Fibroblast of skin of right quadriceps (primary cell): ENCODE measurements at places on chromosomes 2 and 18.

GRCh38 chr2:126586317-126586716, 69.6 kb upstream of the GYPC start:
- DNase-seq: no peak

GRCh38 chr2:176525086-176525485, 255.8 kb downstream of the MTX2 start:
- no peak for DNase-seq

DNA sequence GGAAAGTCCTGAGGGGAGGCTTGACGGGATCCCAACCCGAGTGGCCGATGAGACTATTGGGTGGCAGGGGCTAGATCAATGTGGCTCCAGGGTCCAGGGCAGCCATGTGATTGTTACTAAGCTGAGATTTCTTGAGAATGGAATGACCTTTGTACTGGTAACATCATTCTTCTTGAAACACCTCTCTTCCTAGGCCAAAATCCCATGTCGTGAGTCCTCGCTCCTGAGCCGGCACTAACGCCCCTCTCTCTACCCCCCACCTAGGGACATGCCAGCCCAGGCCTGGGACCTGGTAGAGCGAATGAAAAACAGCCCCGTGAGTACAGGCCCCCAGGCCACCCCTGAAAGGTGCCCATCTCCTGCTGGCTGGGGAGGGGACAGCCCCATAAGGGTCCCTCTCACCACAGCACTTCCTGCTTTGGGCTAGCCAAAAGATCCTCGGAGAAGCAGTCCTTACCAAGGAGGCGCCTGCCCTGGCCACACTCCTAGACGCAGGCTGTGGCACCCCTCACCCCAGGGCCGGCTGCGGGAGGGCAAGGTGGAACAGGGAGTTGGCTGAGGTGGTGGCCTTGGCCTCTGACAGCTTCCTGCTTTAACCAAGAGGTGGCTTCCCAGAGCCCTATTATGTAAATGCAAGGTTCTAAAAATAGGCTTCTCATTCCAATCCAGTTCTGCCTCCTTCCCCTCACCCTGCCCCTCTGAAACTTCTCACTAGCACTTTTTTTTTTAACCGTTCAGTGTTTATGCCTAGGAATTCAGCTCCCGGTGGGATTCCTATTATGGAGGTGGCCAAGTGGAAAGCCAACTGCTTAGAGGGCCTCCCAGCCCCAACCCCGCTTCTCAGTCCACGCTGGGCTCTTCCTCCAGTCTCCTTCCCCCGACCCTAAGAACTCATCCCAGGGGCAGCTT, 126.6 kb upstream of the PPP1CB start:
- DNase-seq: peak; percentile 78

- DNase-seq: no peak
Measured at GRCh38 chr2:222319586-222320435, 21.0 kb upstream of the PAX3 start.

DNA sequence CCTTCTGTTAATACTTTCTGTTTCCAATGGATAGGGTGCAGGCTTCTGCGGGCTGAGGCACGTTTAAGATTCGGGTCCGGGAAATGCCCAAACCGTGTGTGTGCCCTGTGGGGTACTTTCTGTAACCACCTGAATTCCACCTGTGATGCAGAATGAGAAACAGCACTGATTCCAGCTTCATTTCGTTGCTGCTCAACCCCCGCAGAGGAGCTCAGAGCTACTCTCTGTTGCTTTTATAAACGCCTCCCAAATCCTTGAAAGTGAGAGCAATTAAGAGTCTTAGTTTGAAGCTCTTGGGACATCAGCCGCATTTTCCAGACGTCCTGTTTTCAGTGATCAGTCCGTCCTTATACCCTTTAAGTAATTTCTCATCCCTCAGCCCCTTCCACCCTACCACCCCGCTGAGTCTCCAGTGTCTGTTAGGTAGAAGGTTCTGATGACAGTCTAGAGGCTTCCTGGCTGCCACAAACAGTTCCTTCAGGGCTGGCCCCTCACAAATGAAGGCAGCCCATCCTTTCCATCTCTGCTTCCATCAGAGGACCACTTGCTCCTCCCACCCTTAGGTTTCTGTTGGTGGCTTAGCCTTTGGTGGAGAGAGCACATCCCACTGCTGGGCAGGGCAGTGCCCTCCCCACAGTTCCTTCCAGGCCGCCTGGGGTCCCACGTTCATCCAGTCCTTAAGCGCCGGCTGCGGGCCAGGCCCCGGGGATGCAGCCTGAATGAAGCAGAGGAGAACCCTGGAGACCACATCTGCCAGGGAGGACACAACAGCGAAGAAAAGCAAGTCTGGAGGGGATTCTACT, 230.1 kb downstream of the SEPTIN10 start:
- DNase-seq: no peak

GRCh38 chr2:205730191-205730590, 47.9 kb downstream of the NRP2 start:
- DNase-seq: no peak

GRCh38 chr2:20986024-20986939, 57.6 kb downstream of the APOB start:
- no peak for DNase-seq

DNA sequence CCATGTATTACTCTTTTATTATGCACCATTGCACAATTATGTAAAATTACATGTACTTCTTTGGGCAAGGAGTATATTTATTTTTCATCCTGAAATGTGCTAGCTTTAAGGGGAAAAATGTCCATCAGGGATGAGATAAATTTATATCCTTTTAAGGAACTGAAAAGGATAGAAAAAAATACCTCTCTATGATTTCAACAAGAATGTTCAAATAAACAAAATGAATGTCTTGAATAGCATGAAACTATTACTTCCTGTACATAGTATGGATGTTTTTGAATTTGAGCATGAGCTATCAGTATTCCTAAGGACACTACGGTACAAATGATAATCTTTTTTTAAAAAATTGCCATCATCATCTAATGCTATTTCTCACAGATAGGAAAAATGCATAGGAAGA, 1611.9 kb upstream of the ZEB2 start:
- DNase-seq: no peak

GRCh38 chr2:8597559-8598225, 84.2 kb upstream of the ID2 start:
- DNase-seq: no peak

DNA sequence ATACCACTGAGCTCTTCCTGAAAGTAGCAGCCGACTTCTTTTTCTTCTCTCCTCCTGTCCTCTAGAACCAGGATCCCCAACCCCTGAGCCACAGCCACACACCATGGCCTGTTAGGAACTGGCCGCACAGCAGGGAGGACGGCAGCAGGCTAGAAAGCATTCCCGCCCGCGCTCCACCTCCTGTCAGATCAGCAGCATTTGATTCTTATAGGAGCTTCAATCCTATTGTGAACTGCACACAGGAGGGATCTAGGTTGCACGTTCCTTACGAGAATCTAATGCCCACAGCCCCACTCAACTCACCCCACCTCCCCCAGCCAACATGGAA, 179.1 kb upstream of the SH3BP4 start:
- no peak for DNase-seq

- DNase-seq: no peak
Measured at GRCh38 chr2:140596447-140596846, 1534.4 kb downstream of the LRP1B start.

DNA sequence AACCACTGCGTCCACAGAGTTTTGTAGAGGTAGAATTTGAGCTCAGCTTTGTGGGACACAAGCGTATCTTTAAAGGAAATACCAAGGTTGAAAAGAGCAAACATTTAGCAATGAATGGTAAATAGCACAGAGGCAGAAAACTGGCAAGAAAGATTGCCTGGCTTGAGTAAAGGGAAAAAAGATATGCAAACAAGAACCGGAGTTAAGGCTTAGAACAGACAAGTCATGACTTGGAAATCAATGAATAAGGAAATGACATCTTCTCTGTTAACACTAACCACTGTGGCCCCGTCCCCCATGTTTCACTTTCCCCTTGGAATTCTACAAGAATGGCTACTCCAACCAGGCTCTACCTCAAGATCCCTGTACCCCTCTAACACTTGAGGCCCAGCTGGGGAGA, 3.8 kb downstream of the STAM2 start:
- DNase-seq: no peak

- DNase-seq: no peak
Measured at GRCh38 chr2:156385242-156385641, 50.9 kb upstream of the GPD2 start.

DNA sequence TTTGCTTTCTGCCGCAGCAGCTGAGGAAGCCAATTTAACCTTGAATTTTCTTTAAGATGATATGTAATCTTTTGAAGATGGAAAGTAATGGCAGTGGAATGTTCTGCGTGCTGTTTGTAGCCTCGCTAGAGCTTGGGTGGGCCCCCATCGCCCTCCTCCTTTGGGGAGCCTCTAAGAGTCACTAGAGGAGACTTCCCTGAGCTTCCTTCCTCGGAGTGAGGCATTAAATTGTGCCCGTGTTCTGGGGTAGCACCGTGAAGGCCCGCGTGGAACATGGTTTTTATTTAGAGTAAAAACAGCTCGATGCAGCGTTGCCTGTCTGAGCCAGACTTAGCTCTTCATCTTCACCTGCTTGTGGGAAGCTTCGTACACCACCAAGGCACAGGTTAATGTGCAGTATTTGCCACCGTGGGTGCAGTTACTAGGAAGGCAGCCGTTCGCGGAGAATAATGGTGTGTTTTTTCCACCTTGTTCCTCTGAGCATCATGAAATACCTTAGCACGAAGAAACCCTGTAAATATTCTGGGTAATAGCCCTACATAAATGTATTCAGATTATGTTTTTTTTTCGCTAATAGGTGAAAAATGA, 38.5 kb downstream of the NCK2 start:
- DNase-seq: no peak

DNA sequence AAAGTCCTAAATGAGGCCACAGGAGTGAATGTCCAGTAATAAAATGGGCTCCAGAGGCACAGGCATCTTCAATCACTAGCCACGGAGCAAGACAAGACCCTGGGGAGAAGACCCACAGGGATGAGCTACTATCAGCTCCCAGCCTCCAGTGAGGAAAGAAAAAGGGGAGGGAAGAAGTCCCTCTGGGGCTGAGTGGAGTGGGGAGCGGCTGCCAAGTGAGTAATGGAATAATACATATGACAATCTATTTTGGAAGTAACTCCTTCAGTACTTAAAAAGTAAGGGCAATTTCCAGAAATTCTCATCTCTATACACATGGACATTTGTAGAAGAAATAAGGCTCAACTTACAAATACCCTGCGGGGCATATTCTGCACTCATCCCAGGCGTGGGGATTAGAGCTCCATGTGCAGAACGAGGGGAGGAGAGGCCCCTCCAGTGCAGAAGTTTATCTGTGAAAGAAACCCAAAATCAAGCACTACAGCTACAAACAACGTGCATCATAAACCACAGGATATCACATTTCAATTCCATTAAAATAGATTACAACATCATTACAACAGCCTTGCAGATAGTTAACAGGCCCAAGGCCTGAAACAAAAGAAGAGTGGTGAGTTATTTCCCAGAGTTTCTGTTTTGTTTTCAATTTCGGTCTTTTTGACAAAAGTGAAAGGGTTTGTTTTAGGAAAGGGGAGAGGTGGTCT, 84.9 kb downstream of the BCL11A start:
- DNase-seq: peak; percentile 75

DNA sequence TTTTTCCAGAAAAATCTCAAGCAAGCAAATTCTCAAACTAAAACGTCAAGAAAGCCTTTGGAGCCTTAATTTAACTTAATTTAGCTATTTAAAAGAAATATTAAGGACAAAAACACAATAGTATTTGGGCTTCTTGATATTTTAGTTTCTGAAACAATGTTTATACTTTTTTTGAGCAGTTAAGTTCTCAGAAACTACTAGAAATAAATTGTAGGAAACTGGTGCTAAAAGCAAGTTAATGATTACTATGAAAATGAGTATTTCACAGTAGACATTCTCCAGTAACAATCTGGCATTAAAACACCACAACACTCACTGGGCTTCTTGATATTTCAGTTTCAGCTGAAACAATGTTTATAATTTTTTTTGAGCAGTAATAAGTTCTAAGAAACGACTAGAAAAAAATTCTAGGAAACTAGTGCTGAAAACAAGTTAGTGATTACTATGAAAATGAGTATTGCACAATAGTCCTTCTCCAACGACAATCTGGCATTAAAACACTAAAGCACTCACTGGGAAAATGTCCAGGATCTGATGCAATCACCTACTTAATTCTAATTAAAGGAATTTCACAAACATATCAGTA, 45.1 kb downstream of the TRAK2 start:
- DNase-seq: peak; percentile 92

DNA sequence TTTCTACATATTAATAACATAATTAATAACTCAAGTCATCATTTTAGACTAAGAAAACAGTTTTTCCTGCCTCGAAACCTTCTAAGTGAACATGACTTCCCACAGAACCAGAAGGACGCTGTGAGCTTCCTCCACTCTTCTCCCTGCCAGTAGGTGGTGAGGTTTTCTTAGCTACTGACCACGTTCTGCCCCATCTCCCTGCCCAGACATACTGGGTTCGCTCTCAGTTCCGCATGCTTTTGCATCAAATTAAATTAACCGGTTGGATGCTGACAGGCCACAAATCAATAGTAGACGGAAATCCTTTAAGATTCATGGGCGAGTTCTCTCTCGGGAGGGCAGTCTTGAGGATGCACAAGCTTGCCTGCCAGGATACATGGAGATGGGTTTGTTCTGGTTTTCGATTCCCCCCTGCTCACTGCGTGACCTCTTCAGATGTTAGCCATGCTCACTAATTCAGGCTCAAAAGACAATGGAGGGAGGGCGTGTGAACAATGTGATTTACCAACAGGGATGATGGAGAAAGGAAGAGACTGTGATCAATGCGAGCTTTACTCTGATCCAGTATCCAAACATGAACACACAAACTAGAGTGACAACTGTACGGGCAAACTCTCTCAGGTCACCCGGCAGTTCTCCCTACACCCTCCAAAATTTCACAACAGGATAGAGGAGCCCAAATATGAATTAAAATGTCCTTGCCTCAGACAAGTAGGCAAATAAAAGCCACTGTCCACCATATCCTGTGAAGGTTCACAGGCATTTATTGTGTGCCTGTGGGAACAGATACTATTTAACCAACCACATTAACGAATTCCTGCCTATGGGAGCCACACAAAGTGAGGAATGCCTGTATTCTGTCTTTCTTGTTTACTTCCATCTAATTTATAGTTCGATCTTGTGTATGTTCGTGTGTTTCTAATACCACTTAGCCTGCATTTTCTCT, 375.7 kb downstream of the EIPR1 start:
- DNase-seq: no peak

DNA sequence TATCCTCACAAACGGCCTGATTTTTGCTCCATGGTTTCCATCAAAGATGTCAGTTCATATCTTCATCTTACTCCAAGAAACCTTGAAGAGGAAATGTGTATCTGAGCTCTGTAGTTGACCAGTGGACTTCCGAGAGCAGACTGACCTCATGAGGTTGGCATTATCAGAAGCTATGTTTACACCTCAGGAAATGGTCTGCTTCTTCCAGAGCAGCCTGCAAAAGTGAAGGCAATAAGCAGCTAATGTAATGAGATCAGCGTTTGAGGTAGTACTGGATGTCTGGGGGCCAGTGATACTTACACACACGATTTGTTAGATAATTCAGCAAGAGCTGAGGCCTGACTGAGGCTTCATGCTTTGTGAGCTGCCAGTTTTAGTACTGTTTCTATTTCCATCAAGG, 189.7 kb downstream of the LRRTM1 start:
- no peak for DNase-seq

DNA sequence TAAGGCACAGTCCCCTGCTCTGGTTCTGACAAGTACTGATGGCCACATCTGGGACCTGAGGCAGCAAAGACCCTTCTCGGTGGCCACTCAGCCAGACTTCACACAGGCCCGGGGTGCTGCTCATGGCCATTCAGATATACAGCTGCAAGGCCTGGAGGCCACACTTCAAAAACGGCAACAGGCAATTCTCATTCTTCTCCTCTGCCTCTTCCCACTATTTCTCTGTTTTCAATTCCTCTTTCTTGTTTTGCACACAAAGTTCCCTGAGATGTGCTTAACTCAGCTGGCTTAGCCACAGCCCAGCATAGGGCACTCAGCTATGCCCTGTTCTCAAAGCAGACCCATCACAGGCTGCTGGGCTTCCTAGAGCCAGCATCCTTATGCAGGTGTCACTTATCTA, 29.9 kb downstream of the PTPN18 start:
- DNase-seq: no peak
